ENCODE measurements at places on chromosomes 1 and 21. TPM values are rescaled to one million over a fixed set of nuclear protein-coding genes. Genes with fewer than 3 reads are reported as not detected.

BSND gene
- total RNA-seq, result not detected

- no peaks in the 10 kb centered on the region for H3K36me3 ChIP-seq
- peaks cover 6% of the 10 kb centered on the region for H3K4me1 ChIP-seq
- DNase-seq, result no peak
- H3K27me3 ChIP-seq, result no peaks in the 10 kb centered on the region
- H3K4me3 ChIP-seq, result no peak overlapping the region
- H3K27ac ChIP-seq, result no peak overlapping the region
Measured at GRCh38 chr1:161092621-161093028, 3.3 kb upstream of the NECTIN4 start.

GRCh38 chr21:36584980-36585940 is 105.3 kb upstream of the CLDN14 start:
- H3K27ac ChIP-seq, result no peak overlapping the region
- no peaks in the 10 kb centered on the region for H3K27me3 ChIP-seq
- no peaks in the 10 kb centered on the region for H3K4me1 ChIP-seq
- DNase-seq, result no peak
- H3K4me3 ChIP-seq, result no peak overlapping the region
- no peaks in the 10 kb centered on the region for H3K36me3 ChIP-seq

DNA sequence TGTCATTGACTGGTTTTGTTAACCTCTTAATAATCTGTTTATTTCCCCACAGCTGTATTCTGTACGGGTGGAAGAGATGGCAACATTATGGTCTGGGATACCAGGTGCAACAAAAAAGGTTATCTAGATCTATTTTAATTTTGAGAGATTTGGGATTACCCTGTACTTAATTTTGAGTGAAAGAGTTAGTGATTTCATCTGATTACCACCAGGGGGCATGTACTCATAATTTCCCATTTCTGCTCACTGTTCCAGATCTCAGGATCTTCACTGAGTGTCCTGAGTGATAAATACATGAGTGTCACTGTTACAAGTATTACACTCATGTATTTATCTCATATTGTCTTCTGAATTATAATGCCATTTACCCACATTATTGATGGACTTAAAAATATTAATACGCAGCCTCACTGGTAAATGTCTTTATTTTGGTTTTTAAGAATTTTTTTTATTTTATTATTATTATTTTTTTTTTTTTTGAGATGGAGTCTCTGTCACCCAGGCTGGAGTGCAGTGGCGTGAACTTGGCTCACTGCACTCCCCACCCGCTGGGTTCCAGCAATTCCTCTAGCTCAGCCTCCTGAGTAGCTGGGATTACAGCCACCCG is 27.4 kb downstream of the DTL start:
- peaks cover 8% of the 10 kb centered on the region for H3K4me1 ChIP-seq
- H3K4me3 ChIP-seq, result no peak overlapping the region
- no peak for DNase-seq
- H3K27me3 ChIP-seq, result no peaks in the 10 kb centered on the region
- H3K36me3 ChIP-seq, result no peaks in the 10 kb centered on the region

EPS8L3 gene
- not detected for total RNA-seq

GRCh38 chr1:157968946-157969345 is 24.5 kb upstream of the KIRREL1 start:
- H3K27me3 ChIP-seq, result no peaks in the 10 kb centered on the region
- H3K27ac ChIP-seq, result no peak overlapping the region
- H3K4me3 ChIP-seq, result no peak overlapping the region
- H3K36me3 ChIP-seq, result no peaks in the 10 kb centered on the region
- H3K4me1 ChIP-seq, result no peaks in the 10 kb centered on the region

MPL gene
- 0.26 TPM for total RNA-seq

RGS18 gene
- 0.64 TPM for total RNA-seq

FLAD1 gene
- 20.1 TPM for total RNA-seq

- H3K4me1 ChIP-seq, result peaks cover 16% of the 10 kb centered on the region
- H3K36me3 ChIP-seq, result no peaks in the 10 kb centered on the region
- peak; percentile 20 for DNase-seq
- H3K27ac ChIP-seq, result peak overlapping the region; percentile 86
- H3K27me3 ChIP-seq, result no peaks in the 10 kb centered on the region
Measured at GRCh38 chr1:205210756-205211168, 740 bp downstream of the DSTYK start.

- H3K27ac ChIP-seq, result no peak overlapping the region
- H3K36me3 ChIP-seq, result no peaks in the 10 kb centered on the region
- peaks cover 5% of the 10 kb centered on the region for H3K27me3 ChIP-seq
- DNase-seq, result no peak
- H3K4me1 ChIP-seq, result no peaks in the 10 kb centered on the region
Measured at GRCh38 chr1:30403061-30403645, 320.2 kb downstream of the MATN1 start.

DNA sequence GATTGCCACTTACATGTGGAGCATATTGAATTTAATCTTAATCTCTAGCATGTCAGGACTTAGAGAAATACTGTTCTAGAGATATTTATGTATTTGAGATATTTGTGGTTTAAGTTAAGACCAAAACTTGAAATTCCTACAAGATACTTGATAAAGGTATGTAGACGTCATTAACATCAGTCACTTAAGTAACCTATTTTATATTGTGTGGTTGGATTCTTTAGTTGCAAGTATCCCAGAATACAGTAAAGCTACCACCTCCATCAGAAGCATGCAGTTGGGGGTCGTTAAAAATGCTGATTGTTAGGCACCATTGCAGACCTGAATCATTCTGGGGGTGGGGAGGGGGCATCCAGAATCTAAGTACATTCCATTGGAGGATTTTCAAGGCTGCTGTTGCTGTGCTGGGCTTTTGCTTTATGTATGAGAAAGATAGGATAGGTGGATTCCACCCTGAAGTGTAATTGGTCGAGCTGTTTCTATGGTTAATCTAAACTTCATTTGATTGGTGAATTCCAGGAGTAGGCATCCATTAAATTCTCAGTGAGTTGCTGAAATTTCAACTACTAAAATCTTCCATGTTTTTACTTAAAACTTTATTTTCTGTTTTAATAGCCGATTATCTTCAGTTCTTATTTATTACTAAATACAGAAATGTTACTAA is 4.0 kb downstream of the H3-3A start:
- no peak overlapping the region for H3K4me3 ChIP-seq
- no peaks in the 10 kb centered on the region for H3K36me3 ChIP-seq
- DNase-seq, result no peak
- no peak overlapping the region for H3K27ac ChIP-seq
- H3K4me1 ChIP-seq, result peaks cover 61% of the 10 kb centered on the region

DNA sequence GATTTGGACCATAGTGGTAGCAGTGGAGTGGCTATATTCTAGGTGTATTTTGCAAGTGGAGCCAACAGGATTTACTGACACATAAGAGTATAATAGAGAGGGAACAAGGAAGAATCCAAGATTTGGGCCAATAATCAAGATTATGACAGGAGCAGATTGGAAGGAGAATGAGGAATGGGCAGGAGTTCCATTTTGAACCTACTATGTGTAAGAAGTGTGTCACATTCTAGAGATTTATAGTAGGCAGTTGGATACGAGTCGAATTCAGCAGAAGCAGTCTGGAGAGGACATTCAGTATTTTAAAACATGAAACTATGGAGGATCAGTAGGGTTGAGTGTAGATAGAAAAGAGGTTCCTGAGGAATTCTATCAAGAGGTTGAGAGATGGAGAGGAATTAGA is 21.7 kb downstream of the INKA2 start:
- no peaks in the 10 kb centered on the region for H3K36me3 ChIP-seq
- no peak overlapping the region for H3K4me3 ChIP-seq
- no peaks in the 10 kb centered on the region for H3K27me3 ChIP-seq
- no peak overlapping the region for H3K27ac ChIP-seq
- H3K4me1 ChIP-seq, result peaks cover 40% of the 10 kb centered on the region

DNA sequence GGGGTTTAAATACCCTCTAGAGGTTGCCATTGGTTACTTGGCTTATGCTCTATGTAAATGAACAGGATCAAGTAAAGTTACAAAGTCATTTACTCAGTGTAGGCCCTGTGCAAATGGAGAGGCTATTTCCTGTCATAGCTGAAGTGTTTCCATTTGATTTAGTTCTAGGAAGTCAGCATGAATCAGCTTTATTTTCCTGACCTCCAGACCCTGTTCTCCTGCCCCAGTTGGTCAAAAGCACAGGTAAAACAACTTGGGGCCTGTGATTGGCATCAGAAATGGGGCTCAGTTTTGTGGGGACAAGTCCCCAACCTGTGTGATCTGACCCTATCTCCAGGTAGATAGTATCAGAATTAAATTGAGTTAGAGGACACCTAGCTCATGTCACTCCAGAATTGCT is 239.9 kb downstream of the HHAT start:
- no peaks in the 10 kb centered on the region for H3K4me1 ChIP-seq
- no peak overlapping the region for H3K27ac ChIP-seq
- DNase-seq, result no peak
- no peaks in the 10 kb centered on the region for H3K27me3 ChIP-seq
- no peaks in the 10 kb centered on the region for H3K36me3 ChIP-seq

GRCh38 chr1:154329152-154329521 is 3.8 kb downstream of the ATP8B2 start:
- no peaks in the 10 kb centered on the region for H3K27me3 ChIP-seq
- H3K4me1 ChIP-seq, result peaks cover 43% of the 10 kb centered on the region
- DNase-seq, result no peak
- peaks cover 30% of the 10 kb centered on the region for H3K36me3 ChIP-seq

DNA sequence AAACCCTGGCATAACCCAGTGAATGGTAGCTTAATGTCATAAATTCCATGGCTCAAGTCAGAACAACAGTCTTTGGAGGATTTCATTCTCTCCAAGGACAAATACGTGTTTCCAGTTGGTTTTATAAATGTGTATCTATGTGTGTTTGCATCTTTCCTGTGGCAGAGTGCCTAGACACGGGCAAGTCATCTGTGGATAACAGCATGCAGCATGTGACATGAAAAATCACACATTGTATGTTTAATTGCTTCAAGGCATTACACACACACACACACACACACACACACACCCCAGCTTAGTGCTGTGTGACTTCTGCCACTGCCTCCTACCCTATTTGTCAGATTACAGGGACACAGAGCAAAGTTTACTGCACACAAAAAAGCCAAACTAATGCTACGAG is 68.2 kb upstream of the SSX2IP start:
- H3K27ac ChIP-seq, result no peak overlapping the region
- H3K4me1 ChIP-seq, result no peaks in the 10 kb centered on the region
- H3K36me3 ChIP-seq, result no peaks in the 10 kb centered on the region
- H3K4me3 ChIP-seq, result no peak overlapping the region
- no peak for DNase-seq

- H3K36me3 ChIP-seq, result no peaks in the 10 kb centered on the region
- H3K27me3 ChIP-seq, result no peaks in the 10 kb centered on the region
- no peak overlapping the region for H3K4me3 ChIP-seq
Measured at GRCh38 chr1:72366466-72366865, 84.1 kb upstream of the NEGR1 start.

USH2A gene
- total RNA-seq, result 3.9 TPM

SFN gene
- not detected for total RNA-seq

GRCh38 chr1:66013371-66013770 is 220.7 kb downstream of the PDE4B start:
- no peaks in the 10 kb centered on the region for H3K36me3 ChIP-seq
- no peaks in the 10 kb centered on the region for H3K4me1 ChIP-seq
- no peak for DNase-seq
- H3K27me3 ChIP-seq, result no peaks in the 10 kb centered on the region
- H3K4me3 ChIP-seq, result no peak overlapping the region
- H3K27ac ChIP-seq, result no peak overlapping the region

GRCh38 chr1:44281962-44282703 is 68.9 kb downstream of the DMAP1 start:
- peaks cover 9% of the 10 kb centered on the region for H3K4me1 ChIP-seq
- H3K27ac ChIP-seq, result no peak overlapping the region
- no peak for DNase-seq

HSF2BP gene
- 0.39 TPM for total RNA-seq

GRCh38 chr1:203913073-203913521 is 51.7 kb downstream of the SNRPE start:
- no peak overlapping the region for H3K27ac ChIP-seq
- no peaks in the 10 kb centered on the region for H3K36me3 ChIP-seq
- H3K4me3 ChIP-seq, result no peak overlapping the region
- H3K27me3 ChIP-seq, result no peaks in the 10 kb centered on the region
- no peak for DNase-seq

DNA sequence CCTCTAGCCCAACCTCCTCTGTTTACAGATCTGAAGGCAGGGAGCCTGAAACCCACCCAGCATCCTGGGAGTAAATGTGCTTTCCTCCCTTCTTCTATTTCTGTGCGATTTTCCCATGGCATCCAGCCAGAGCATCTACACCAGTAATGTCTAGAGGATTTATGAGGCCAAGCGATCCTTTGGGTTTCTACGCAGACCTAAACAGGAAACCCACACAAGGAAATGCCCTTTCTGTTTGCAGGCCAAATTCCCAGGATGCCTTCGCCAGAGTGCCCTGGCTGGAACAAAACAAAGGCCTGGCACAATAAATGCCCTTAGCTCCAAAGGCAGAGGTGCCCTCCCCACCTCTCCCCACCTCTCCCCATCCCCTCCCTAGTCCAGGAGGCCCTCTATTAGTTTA is 110.5 kb upstream of the CDC42BPA start:
- H3K36me3 ChIP-seq, result no peaks in the 10 kb centered on the region
- H3K27ac ChIP-seq, result peak overlapping the region; percentile 78
- H3K4me3 ChIP-seq, result no peak overlapping the region
- peaks cover 26% of the 10 kb centered on the region for H3K4me1 ChIP-seq

DNA sequence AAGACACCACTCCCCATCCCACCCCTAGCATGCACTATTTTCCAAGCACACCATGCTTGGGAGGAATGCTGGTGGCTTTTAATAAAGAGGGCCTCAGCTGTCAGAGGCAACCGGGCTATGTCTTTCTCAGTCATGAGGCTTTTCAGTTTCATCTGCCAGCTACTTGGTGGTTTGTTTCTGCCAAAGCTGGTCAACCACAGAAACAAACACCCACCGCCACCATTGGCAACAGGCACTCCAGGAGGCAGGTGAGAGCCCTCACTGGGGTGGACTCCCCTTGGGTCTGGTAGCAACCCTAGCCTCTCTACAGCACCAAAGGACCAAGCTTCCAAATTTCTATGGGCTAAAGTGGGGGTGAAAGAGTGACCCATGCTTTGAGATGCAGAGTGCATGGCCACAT is 54.3 kb upstream of the CD1D start:
- H3K36me3 ChIP-seq, result no peaks in the 10 kb centered on the region
- H3K4me1 ChIP-seq, result no peaks in the 10 kb centered on the region
- no peak for DNase-seq
- no peak overlapping the region for H3K27ac ChIP-seq
- H3K27me3 ChIP-seq, result peaks cover 5% of the 10 kb centered on the region

- H3K27me3 ChIP-seq, result no peaks in the 10 kb centered on the region
- no peak overlapping the region for H3K27ac ChIP-seq
- no peak for DNase-seq
- no peak overlapping the region for H3K4me3 ChIP-seq
- no peaks in the 10 kb centered on the region for H3K36me3 ChIP-seq
- no peaks in the 10 kb centered on the region for H3K4me1 ChIP-seq
Measured at GRCh38 chr1:198143797-198144196, 13.0 kb upstream of the NEK7 start.
